Prostate gland (tissue), 2 donors: ENCODE measurements at places on chromosomes 3 and 15. TPM values are rescaled to one million over a fixed set of nuclear protein-coding genes. Genes with fewer than 3 reads are reported as not detected.

- DNase-seq: no peak
- no peaks in the 10 kb centered on the region for H3K4me1 ChIP-seq
- no peak overlapping the region for H3K27ac ChIP-seq
- no peaks in the 10 kb centered on the region for H3K36me3 ChIP-seq
- no peak overlapping the region for H3K4me3 ChIP-seq
Observed at GRCh38 chr3:109059264-109059663, 58.7 kb downstream of the MORC1 start.

DNA sequence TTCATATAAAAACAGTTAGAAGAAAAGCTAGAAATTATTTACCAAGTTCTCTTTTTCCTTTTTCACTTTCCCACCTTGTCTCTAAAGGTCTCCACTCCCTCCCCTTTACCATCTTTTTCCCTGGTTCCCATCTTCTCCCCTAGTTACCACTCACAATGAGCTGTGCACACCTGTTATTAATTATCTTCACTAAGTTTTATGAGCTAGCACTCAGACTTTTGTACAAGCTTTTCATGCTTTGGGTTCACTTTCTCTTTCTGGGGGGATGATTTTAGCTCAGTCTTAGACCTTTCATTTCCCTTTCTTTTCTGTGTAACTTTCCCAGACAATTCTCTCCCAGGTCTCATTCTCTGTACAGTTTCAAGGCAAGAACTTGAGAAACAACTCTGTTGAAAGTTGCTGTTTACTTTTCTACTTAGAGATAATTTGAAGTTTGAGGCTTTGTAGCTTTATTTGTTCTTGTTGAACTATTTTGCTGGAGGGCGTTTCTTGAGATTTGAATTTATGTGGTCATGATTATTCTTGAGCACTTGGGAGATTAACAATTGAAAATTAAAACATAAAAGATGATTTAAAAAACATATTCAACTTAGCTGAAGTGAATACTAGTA lies 24.0 kb upstream of the AADAC start:
- no peaks in the 10 kb centered on the region for H3K4me1 ChIP-seq
- H3K36me3 ChIP-seq: no peaks in the 10 kb centered on the region
- DNase-seq: no peak
- no peaks in the 10 kb centered on the region for H3K27me3 ChIP-seq
- no peak overlapping the region for H3K27ac ChIP-seq

DNA sequence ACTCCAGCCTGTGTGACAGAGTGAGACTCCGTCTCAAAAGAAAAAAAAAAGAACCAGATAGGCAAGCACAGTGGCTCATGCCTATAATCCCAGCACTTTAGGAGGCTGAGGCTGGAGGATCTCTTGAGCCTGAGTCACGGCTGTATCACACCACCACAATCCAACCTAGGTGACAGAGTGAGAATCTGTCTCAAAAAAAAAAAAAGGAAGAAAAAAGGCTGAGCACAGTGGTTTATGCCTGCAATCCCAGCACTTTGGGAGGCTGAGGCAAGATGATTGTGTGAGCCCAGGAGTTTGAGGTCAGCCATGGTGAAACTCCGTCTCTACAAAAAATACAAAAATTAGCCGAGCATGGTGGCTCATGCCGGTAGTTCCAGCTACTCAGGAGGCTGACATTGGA lies 5.6 kb upstream of the NICN1 start:
- no peak for DNase-seq
- H3K4me3 ChIP-seq: no peak overlapping the region
- H3K27ac ChIP-seq: no peak overlapping the region
- H3K4me1 ChIP-seq: no peaks in the 10 kb centered on the region
- H3K36me3 ChIP-seq: no peaks in the 10 kb centered on the region

DNA sequence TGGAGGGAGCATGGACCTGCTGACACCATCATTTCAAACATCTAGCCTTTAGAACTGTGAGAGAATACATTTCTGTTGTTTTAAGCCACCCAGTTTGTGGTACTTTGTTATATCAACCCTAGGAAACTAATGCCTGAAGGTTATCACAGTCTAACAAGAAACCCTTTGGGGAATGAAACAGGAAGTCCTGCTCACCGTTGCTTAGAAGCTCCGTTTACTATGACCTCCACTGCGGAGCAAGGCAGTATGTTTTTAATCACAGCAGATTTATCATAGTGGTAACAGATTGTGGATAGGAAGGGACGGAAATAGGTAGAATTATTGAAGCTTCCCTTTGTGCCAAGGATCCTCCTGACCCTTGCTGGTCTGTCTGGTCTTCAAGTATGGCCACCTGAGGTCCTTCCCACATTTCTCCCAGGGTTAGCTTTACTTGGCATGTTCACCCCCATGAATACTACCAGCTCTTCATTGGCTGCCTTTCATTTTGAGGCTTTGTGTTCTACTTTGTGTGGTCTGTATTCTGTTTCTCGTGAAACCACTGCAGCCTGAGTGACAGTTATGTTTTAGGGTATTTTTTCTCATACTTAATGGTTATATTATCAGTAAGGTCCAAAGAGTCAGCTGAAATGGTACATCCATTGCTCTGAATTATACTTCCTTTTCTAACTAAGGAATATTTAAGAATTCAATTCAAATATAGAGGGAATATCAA lies 201.6 kb downstream of the CHST2 start:
- DNase-seq: no peak
- no peak overlapping the region for H3K4me3 ChIP-seq
- H3K27ac ChIP-seq: no peak overlapping the region
- no peaks in the 10 kb centered on the region for H3K4me1 ChIP-seq

DNA sequence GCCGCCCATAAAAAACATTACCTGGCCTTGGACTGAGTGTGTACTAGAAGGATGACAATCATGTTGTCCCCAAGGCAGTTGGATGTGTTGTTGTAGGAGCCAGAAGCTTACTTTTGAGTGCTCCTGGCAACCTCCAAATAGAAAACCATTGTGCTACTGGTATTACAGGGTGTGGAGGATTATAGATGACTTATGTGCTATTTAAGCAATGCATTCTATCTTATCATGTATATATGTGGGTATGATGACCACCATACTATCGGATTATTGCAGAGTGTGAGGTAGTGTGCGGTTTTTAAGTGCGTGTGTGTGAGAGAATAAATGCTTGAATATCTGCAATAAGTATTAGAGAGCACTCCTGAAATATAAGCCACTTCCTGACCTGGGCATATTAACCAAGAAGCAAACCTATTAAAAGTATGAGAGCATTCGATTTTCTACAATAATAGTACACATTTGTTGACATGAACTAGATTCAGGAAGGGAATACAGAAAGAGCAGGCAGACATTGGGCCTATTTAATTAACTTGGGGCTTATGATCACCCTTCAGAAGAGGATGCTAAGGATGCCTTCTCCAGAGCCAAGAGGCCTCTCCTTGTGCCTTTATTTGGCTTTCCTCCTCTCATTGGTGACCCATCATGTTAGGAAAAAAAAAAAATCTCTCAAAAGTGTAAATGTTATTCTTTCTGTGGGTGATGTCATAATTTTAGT lies 11.7 kb upstream of the MBNL1 start:
- H3K36me3 ChIP-seq: no peaks in the 10 kb centered on the region
- no peaks in the 10 kb centered on the region for H3K4me1 ChIP-seq
- DNase-seq: no peak

- no peak overlapping the region for H3K4me3 ChIP-seq
- no peaks in the 10 kb centered on the region for H3K4me1 ChIP-seq
Observed at GRCh38 chr3:7209098-7209497, 348.2 kb downstream of the GRM7 start.

- H3K27me3 ChIP-seq: no peaks in the 10 kb centered on the region
- no peaks in the 10 kb centered on the region for H3K36me3 ChIP-seq
- H3K27ac ChIP-seq: no peak overlapping the region
- DNase-seq: no peak
- H3K4me3 ChIP-seq: no peak overlapping the region
Observed at GRCh38 chr15:68633231-68634121, 54.7 kb downstream of the CORO2B start.

- peak overlapping the region; percentile 72 for H3K4me3 ChIP-seq
- no peaks in the 10 kb centered on the region for H3K36me3 ChIP-seq
- H3K4me1 ChIP-seq: no peaks in the 10 kb centered on the region
- DNase-seq: peak; percentile 65
- H3K27ac ChIP-seq: peak overlapping the region; percentile 88
- H3K27me3 ChIP-seq: no peaks in the 10 kb centered on the region
Observed at GRCh38 chr3:4492208-4493013, 737 bp upstream of the ITPR1 start.

DNA sequence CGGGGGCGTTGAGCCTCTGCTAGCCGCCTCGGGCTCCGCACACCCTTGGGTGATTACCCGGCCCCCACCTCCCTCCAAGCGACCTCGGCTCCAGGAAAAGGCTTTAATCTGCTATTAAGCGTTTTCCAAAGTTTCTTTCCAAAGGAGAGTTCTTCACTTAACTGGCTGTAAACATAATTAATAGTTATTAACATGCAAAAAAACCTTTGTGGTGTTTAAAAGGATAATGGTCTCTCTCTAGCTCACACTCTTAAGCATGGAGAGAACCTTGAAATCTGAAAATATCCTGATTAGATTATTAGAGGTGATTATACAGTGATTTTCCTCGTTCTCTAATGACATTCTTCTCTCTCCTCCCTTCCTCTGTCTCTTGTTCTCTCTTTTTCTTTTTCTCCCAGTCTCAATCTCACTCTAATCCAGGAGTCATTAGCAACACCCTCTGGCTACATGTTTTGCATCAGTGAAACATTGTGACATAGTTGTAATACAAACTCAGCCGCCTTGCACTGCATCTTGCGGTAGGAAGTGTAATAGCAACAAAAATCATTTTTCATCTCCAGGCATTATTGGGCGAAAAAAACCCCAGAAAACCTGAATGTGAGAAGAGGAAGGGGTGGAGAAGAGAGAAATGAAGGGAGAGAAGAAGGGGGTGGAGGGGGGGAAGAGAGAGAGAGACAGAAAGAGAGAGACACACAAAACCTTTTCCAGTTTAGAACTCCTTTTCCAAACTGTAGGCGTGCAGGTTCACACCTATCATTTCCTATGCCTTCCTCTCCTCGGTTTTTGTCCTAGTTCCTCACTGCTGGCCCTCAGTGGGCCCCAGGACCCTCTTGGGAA lies 24.4 kb downstream of the NR2F2 start:
- no peaks in the 10 kb centered on the region for H3K27me3 ChIP-seq
- no peaks in the 10 kb centered on the region for H3K4me1 ChIP-seq
- H3K36me3 ChIP-seq: no peaks in the 10 kb centered on the region
- H3K4me3 ChIP-seq: peak overlapping the region; percentile 46
- H3K27ac ChIP-seq: peak overlapping the region; percentile 75

GRCh38 chr15:64354688-64355344 lies 1.2 kb downstream of the CSNK1G1 start:
- H3K27ac ChIP-seq: no peak overlapping the region
- H3K36me3 ChIP-seq: no peaks in the 10 kb centered on the region
- no peak for DNase-seq
- H3K4me1 ChIP-seq: no peaks in the 10 kb centered on the region
- H3K4me3 ChIP-seq: peak overlapping the region; percentile 73

DNA sequence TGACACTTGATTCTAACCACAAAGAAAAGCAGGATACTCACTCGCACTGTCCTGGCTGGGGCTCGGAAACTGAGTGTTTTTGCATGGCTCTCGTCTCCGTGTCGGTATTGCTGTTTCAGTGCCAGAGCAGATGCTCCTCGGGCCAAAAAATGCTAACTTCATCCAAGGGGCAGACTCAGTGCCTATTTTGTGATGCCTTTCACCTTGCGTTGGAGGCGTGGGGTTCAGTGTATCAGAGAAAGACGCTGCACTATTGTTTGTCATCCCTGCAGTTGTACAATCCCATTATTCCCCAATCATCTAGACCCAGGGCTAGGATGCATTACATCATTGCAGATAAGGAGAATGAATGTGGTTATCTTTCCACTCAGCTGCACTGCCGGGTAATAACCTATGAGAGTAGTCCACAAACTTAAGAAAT lies 1.4 kb downstream of the CACNA2D3 start:
- peaks cover 13% of the 10 kb centered on the region for H3K27me3 ChIP-seq
- no peak overlapping the region for H3K27ac ChIP-seq
- H3K4me3 ChIP-seq: no peak overlapping the region
- DNase-seq: no peak
- peaks cover 7% of the 10 kb centered on the region for H3K4me1 ChIP-seq

GRCh38 chr15:22845289-22845900 lies 6.9 kb downstream of the NIPA2 start:
- H3K27me3 ChIP-seq: no peaks in the 10 kb centered on the region
- no peaks in the 10 kb centered on the region for H3K4me1 ChIP-seq
- H3K36me3 ChIP-seq: no peaks in the 10 kb centered on the region
- no peak overlapping the region for H3K27ac ChIP-seq
- DNase-seq: no peak

GRCh38 chr3:2921903-2922302 lies 188.3 kb downstream of the IL5RA start:
- H3K4me3 ChIP-seq: no peak overlapping the region
- H3K4me1 ChIP-seq: no peaks in the 10 kb centered on the region
- no peaks in the 10 kb centered on the region for H3K36me3 ChIP-seq
- no peaks in the 10 kb centered on the region for H3K27me3 ChIP-seq
- no peak for DNase-seq
- no peak overlapping the region for H3K27ac ChIP-seq

Gene OIP5
- 1.1 TPM for total RNA-seq

Gene BOC
- total RNA-seq: 41.4 TPM

Gene GRAMD2A
- 6.4 TPM for total RNA-seq

Gene C3orf49
- not detected for total RNA-seq

Gene OXTR
- 3.5 TPM for total RNA-seq

Gene FBXO40
- total RNA-seq: 0.18 TPM

Gene IMPG2
- 0.23 TPM for total RNA-seq

Gene SERPINI2
- not detected for total RNA-seq

Gene OSTN
- 0.09 TPM for total RNA-seq

Gene GOLGA6L7
- 2.7 TPM for total RNA-seq
